ENCODE measurements at places on chromosomes 1 and 21.

- no peak for DNase-seq
These were observed 841 bp downstream of the SNX27 start for GRCh38 chr1:151612501-151613281.

- DNase-seq, result no peak
These were observed 40.9 kb downstream of the PLXNA2 start for GRCh38 chr1:208203127-208203847.

GRCh38 chr21:34635307-34635706 is 20.4 kb upstream of the RCAN1 start:
- DNase-seq, result no peak

- DNase-seq, result no peak
These were observed 38.3 kb upstream of the GBP5 start for GRCh38 chr1:89310976-89311375.

- no peak for DNase-seq
These were observed 94.6 kb downstream of the TGFB2 start for GRCh38 chr1:218439541-218440295.

- no peak for DNase-seq
These were observed 145.1 kb downstream of the TM2D1 start for GRCh38 chr1:61579802-61580201.

DNA sequence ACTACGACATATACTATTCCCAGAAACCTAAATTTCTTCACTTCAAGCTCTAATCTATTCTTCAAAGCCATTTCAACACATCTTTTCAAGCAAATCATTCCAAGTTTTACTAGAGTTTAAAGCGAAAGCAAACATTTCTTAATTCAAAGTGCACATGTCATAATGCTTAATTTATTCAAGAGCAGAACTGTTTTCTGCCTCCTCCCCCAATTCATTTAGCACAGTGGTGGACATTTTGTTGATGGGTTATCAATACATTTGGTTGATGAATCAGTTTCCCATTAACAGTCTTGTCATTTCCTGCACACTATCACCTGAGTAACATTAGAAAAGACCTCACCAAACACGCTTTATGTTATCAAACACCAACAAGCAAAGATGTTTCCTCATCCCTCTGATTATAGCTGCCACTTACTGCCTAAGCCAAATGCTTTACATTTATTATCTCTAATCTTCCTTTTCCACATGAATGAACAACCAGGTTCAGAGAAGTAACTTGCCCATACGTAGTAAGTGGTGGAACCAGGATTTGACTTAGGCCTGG is 2.0 kb downstream of the SRSF4 start:
- DNase-seq, result no peak

DNA sequence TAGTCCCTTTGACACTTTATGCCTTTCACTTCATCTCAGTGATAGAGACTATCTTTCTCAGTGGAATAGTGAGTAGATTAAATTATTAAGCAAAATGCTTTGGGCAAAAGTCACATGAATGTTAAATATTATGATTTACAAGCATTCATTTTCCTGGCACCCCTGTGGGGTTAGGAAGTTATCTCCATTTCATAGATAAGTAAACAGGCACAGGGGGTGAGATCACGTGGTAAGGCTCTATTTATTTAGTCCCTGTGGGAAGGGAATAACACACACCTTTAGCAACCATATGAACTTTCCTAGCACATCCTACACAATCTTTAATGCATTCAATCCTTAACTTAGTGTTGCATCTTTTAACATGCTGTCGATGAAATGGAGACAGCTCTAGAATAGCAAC is 12.3 kb downstream of the PSMB2 start:
- no peak for DNase-seq

DNA sequence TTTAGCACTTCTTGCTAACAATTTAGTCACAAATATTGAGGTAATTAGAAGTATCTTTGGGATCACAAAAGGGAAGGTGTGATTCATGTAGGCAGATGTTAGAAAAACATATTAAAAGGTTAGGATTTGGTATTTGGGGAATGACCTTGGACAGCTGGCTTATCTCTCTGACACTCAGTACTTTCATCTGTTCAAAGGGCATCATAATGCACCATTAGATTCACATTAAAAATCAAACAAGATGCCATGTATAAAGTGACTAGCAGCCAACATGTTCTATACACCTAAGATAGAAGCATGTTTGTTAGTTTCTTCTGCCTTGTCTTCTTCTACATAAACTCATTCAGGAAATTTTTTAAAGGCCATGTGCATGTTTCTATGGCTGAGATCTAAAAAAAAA is 56.5 kb upstream of the ESRRG start:
- no peak for DNase-seq

GRCh38 chr1:234841710-234842231 is 231.8 kb upstream of the IRF2BP2 start:
- DNase-seq, result no peak

GRCh38 chr1:99980928-99981327 is 11.1 kb downstream of the SLC35A3 start:
- no peak for DNase-seq

DNA sequence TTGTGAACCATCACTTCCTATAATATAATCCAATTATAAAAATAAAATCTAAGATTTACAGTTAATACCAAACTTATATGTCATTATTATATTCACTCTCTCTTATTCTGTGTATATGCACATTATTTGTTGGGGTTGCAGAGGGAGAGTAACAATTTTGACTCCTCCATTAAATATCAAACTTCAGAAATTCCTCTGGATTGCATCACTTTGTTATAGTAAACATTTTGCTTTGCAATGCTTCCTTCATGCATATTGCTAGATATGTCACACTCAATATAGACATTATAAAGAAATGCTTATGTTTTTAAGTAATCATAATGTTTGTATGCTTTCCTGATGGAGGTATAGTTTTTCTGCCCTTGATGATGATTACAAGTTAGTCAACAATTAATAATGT is 999.0 kb upstream of the ADGRL2 start:
- no peak for DNase-seq

- peak; percentile 73 for DNase-seq
These were observed 46.2 kb upstream of the BCL9 start for GRCh38 chr1:147494998-147495580.

- DNase-seq, result no peak
These were observed 220.2 kb downstream of the TBX15 start for GRCh38 chr1:118767971-118768370.

DNA sequence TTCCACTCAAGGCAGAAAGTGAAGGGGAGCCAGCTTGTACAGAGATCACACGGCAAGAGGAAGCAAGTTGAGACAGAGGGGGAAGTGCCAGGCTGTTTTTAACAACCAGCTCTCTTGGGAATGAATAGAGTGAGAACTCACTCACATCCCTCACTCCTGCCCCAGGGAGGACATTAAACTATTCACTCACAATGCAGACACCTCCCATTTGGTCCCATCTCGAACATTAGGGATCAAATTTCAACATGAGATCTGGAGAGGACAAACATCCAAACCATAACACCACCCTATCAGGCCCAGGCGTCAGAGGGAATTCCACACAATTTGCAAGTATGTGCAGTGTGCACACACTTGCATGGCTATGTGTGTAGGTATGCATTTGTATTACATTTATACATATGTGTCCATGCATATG is 62.7 kb downstream of the DMAP1 start:
- DNase-seq, result no peak

- no peak for DNase-seq
These were observed 54.5 kb downstream of the PAPPA2 start for GRCh38 chr1:176517484-176517883.

- peak; percentile 29 for DNase-seq
These were observed at the start of gene KCND3 for GRCh38 chr1:111989531-111990025. Gene KCND3, minus strand, starts transcription at chr1:111989668.

GRCh38 chr1:18211764-18212163 is 104.2 kb downstream of the IGSF21 start:
- DNase-seq, result peak; percentile 83

DNA sequence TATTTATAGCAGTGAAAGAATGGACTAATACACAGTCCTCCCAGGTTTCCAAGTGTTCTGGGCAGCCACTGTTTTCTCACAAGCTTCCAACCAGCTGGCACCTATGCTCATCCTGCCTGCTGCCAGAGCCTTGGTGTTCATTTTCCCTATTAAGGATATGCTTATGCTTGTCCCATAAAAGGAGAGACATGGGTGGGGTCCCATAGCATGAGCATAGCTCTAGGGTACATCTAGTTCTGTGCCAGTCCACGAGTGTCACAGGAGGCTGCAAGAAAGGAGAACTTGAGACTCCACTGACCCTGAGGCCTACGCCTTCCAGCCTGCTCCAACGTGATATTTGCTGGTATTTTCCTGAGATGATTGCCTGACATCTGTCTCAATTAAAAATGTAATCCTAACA is 192.4 kb upstream of the PTGFR start:
- no peak for DNase-seq

- no peak for DNase-seq
These were observed 492.1 kb downstream of the LMO4 start for GRCh38 chr1:87820668-87821334.

Data from NCI-H524 (cell line).